Activated CD4-positive, alpha-beta T cell treated with anti-CD3 and anti-CD28 coated beads, Interleukin-2, amount 50 U/mL, for 48 hours (primary cell): ENCODE measurements at places on chromosomes 6 and 20.
A peak's percentile ranks its signal among the peaks of the same experiment; 100 is the strongest.

DNA sequence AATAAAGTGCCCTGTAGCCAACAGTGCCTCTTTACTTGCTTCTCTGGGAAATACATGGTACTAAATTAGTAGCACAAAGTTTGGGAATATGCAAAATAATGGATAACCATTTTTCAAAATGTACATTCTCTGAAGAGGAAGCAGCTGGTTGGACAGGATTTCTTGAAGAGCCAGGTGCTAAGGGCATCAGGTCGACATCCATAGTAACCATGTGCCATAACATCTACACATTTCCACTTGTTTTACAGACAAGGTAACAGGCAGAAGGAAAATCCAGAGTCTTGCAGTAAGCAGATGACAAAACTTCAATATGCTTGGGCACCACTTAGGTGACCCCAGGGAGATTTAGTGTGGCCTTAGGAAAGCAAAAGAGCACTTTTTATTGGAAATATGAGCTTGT is 36.5 kb upstream of the SMIM28 start:
- DNase-seq = no peak

DNA sequence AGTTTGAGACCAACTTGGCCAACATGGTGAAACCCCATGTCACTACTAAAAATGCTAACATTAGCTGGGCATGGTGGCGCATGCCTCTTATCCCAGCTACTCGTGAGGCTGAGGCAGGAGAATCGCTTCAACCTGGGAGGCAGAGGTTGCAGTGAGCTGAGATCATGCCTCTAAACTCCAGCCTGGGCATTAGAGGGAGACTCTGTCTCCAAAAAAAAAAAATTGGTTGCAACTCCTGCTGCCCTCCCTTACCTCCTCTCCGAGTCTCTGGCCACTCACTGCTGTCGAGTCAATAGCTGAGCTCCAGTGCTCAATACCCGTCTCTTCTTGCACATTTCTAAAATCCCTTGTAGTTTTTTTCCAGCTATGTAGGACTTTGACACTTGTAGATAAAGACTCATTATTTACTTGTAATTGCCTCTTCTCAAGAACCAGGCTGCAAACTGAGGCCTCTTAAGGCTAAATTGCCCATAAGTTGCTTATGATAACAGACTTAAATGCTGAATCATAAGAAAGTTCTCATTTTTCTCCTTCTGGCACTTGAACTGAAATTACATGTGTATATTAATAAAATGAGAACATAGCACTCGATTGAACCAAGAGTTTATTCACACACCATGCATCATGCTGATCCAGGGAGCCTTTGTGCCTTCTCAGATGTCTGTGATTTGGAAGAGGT is 13.8 kb downstream of the HECA start:
- DNase-seq = no peak

- no peak for DNase-seq
Measured at GRCh38 chr6:130457605-130458004, 91.8 kb downstream of the TMEM200A start.

DNA sequence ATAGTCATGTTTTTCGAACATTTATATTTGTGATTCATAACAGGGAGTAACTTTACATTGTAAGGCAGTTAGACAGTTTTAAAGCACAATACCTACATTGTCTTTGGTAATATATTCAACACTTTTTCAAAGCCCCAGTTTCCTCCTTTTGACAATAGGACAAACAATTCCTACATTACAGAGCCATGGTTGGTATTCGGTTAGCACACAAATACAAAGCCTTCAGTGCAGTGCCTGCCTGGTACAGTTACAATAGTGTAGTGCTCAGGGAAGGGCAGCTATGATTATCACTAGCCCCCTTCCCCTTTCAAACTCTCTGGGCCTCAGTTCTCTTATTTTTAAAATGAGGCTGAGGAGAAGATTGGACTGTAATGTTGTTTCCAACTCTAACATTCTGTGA is 207.8 kb downstream of the TPBG start:
- no peak for DNase-seq

DNA sequence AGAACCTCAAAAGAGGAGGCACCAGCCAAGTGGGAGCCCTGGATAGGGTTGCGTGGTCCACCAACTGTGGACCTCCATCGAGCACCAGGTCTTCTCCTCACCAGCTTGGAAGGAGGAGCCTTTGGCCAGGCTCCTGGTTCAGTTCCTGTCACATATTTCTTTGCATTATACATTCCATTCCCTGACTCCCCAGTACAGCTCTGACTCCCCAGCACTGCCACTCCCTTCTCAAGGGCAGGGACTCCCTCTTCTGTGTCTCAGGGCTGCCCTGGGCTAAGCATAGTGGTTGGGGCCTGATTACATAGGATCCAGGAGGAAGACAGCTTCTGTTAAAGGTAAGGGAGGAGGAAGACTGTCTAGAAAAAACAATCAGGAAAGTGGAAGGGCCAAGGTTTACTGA is 91.1 kb downstream of the MRPL14 start:
- no peak for DNase-seq

GRCh38 chr6:2797564-2798031 is 32.4 kb downstream of the WRNIP1 start:
- DNase-seq = no peak

GRCh38 chr6:166025149-166025898 is 142.3 kb downstream of the TBXT start:
- no peak for DNase-seq

DNA sequence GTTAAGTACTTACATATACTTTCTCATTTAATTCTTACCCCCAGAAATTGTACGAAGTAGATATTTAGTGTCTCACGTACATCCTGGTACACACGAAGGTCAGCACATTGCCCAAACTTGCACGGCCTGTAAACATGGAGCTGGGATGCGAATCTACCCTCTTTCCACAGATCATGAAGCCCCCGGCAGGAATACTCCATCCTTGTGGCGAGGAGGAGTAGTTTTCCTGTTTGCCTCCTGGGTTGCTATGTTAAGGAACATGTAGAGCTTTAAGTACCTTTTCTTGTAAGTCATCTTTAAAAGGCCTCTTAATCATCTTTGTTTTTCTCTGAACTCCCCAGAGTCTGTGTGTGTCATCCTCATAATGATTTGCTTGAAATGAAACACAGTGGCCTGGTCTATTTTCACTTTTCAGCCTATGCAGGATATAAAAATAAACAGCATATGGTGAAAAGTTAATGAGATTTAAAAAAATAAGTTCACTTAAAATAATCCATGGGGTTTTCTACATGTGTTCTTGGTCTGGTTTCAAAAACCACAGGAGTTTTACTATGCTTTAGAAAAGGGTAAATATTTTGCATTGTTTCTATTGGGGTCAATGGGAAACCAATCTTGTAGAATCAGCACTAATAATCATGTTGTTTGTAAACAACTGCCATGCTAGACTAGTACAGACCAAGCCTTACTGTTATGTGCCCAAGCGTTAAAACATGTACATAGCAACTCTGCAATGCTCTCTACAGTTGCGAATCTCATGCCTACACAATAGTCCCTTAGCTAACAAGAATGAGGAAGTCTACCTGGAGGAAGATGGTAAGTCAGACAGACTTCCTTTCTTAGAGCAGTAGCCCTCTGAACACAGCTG is 9.3 kb upstream of the ARID1B start:
- no peak for DNase-seq

GRCh38 chr20:38221119-38221589 is 39.4 kb downstream of the KIAA1755 start:
- DNase-seq = peak; percentile 77

GRCh38 chr20:45041464-45042337 is 59.2 kb downstream of the KCNS1 start:
- DNase-seq = no peak

GRCh38 chr6:14706378-14706929 is 539.4 kb upstream of the JARID2 start:
- DNase-seq = peak; percentile 84

GRCh38 chr6:163897030-163897429 is 482.5 kb downstream of the QKI start:
- no peak for DNase-seq

GRCh38 chr6:46948699-46949098 is 27.0 kb upstream of the ADGRF5 start:
- no peak for DNase-seq

- no peak for DNase-seq
Measured at GRCh38 chr6:32107406-32107805, 1.7 kb downstream of the TNXB start.

- no peak for DNase-seq
Measured at GRCh38 chr6:46773201-46773855, 19.9 kb upstream of the MEP1A start.

GRCh38 chr6:129677620-129678325 is 32.2 kb downstream of the ARHGAP18 start:
- DNase-seq = no peak

DNA sequence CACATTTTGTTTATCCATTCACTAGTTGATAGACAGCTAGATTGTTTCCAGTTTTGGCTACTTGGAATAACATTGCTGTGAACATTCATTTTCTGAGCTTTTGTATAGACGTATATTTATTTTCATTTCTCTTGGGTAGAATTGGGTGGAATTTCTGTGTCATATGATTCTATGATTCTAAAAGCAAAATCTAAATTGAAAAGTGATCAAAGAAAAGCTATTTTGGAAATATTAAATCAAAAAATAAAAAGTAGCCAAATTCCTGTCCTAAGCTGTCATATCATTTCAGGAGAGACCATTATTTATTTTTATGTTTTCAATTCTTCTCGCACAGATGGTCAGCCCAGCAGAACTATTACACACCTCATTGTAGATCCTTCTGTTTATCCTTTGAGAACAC is 229.2 kb downstream of the COL12A1 start:
- DNase-seq = no peak

- no peak for DNase-seq
Measured at GRCh38 chr20:35018590-35019371, 63.1 kb downstream of the MYH7B start.

DNA sequence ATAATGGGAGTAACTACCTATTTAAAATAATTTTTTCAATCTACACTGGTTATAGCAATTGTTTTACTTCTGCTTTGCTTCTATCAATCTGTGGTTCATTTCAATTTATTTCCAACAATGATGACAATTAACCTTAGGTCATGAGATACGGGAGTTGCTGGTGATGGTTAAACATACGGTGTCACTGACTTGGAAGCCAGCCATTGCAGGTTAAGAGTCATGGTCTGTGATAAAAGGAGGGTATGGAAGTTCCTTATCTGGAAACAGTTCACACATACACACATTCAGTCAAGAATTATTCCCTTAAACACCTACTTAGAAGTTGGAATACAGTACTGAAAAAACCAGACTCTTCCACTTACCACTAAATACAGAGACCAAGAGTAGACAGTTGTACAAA is 180.0 kb downstream of the KIF16B start:
- DNase-seq = no peak

GRCh38 chr6:163741743-163742363 is 327.3 kb downstream of the QKI start:
- DNase-seq = no peak

DNA sequence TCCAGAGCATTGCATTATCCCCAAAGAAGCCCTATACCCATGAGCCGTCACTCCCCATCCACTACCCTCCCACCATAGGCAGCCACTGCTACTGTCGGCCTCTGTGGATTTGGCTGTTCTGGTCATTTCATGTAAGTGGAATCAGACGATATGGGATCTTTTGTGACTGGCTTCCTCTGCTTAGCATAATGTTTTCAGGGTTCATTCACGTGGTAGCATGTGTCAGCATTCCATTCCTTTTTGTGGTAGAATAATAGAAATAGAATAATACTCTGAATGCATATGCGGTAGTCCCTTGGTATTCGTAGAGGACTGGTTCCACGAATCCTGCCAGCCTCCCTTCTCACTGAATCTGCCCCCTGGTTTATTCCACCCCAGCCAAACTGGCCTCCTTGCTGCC is 402.6 kb upstream of the SULF2 start:
- no peak for DNase-seq

- DNase-seq = no peak
Measured at GRCh38 chr20:23641936-23642751, 4.4 kb upstream of the CST3 start.

GRCh38 chr6:106574741-106575458 is 54.4 kb downstream of the RTN4IP1 start:
- no peak for DNase-seq

DNA sequence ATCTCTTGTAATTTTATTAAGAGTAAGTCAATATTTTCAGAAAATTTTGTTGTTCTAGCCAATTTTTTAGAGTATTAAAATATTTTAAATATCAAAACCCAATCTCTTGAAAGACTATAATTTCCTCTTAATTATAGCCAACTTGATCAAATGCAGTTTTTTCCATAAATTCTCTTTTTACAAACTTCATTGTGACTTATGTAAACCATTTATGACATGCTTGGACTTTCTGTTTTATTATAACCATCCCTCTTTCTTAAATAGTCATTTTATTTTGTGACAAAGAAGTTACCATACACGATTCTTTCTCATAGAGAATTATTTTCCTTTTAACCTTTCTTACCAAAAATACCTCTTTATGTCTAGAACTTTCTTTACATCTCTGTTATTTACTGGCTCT is 1075.5 kb downstream of the KHDRBS2 start:
- no peak for DNase-seq

DNA sequence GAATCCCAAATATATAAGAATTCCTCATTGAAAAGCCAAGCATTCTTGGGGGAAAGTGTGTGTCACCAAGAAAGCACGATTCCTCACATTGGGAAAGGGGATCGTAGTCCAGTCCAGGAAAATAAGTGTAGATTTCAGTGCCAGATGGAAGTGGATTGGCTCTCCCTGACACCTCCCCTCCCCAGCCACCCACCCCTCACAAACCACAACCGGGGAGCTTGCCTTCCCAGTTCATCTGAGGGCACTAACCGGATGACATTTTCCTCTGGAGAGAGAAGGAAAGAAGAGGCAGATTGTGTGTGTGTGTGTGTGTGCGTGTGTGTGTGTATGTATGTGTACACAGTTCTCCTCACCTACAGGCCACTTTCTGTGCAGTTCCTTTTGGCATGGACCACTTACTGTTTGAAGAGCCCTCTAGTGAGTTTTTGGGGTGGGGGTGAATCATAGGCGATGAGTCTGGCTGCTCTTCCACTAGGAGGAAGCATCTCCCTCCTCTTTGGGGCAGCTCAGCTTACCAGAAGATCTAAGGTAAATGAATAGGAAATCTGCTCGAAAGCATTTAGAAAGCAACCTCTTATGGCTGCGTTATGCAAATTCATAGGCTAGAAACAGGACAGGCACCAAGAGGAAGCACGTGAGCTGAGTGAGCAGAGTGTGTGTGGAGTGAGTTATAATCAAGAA is 20.8 kb downstream of the DAAM2 start:
- DNase-seq = no peak

DNA sequence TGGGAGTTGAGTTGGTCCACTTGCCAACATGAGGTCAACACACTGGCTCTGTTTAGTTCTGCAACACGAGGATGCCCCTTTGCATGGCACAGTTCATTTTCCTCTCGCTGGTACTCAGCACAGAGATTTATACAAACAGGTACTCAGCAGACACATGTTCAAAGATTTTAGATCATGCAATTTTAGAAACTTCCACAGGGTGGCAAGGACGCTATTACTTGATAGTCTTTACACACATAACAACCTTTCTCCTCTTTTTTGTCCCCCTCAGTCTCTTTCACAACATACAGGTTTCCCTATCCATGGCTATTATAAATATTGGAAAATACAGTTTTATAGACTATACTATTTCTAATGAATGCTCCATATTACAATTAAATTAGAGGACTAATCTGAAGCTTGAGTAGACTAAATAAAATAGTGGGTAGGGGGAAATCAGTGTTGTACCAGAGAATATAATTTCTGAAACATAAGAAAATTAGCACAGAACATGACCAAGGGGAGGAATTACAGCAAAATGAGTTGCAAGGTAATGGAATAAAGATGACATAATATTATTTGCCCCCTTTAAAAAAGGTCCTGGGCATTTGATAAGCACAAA is 331.8 kb upstream of the BTBD3 start:
- DNase-seq = no peak

GRCh38 chr6:112936504-112936903 is 589.4 kb downstream of the RFPL4B start:
- DNase-seq = no peak

- DNase-seq = no peak
Measured at GRCh38 chr6:160795721-160796120, 93.7 kb downstream of the PLG start.
